Right renal pelvis (tissue), 4 donors: ENCODE measurements at places on chromosomes 16 and 17.

- no peak for DNase-seq
Observed at GRCh38 chr17:28485049-28485448, 11.6 kb downstream of the SLC13A2 start.

DNA sequence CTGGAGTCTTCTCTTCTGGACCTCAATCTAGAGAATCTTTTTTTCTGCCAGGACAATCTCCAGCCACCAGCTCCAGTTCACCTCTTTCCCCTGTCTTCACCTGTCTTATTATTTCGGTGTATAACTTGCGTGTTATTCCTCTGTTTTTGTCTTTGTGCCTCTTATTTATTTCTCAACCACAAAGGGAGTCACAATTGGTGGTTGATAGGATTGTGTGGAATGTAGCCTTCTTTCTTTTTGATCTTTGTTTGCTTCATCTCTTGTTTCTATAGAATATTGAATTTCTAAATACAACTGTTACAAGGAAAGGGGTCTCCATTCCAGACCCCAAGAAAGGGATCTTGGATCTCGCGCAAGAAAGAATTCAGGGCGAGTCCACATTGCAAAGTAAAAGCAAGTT is 35.9 kb upstream of the HAS3 start:
- no peak for DNase-seq

DNA sequence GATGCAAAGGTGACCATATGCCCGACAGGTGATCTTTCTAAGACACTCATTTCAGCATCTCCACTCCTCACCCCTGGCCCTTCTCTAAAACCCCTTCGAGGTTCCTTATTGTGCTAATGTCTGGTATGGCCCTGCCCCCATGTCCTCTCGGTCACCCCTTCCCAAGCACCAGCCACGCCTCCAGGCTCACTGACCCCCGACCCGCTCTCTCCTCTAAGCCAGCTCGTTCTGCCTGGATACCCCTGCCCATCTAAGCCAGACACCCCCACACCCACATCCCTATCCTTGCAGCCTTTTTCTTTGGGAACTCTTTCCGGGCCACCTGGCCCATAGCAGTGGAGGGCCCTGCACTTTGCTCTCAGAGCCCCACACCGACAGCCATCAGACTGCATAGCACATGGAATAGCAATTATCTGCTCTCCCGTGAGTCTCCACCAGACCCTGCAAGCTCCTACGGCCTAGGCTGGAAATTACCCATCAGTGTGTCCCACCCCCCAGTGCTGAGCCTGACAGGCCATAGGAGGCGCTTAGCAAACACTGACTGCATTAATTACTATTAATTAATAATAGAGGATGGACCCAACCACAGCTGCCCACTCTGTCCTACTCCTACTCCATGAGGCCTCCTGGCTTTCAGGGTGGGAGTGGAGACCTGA is 176.7 kb downstream of the TMEM132E start:
- DNase-seq: no peak

DNA sequence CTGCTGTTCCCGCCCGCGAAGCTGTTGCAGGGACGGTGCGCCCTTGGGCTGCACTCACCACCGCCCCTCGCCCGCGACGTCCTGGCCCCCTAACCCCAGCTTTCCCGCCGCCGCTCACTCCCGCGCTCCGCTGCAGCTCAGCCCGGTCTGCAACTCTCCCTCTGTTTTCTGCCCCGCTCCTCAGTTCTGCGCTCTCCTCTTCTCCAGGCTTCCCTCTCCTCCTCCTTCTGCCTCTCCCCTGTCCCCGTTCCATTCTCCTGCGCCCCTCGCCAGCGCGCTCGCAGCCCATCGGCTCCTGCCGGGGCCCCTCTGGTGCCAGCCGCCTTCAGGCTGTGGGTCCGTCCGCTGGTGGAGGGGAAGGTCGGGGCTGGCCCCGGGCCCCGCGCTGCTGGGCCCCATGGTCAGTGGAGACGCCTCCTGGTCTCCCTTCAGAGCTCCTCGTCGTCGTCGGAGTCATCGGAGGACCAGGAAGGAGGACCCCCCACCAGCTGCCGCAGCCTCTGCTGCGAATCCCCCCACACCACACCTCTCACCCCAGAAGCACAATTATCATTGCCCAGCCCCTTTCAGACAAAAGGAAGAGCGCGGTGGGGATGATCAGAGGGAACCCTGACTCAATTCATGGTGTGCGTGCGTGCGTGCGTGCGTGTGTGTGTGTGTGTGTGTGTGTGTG is 223.2 kb upstream of the FOXF1 start:
- DNase-seq: no peak

DNA sequence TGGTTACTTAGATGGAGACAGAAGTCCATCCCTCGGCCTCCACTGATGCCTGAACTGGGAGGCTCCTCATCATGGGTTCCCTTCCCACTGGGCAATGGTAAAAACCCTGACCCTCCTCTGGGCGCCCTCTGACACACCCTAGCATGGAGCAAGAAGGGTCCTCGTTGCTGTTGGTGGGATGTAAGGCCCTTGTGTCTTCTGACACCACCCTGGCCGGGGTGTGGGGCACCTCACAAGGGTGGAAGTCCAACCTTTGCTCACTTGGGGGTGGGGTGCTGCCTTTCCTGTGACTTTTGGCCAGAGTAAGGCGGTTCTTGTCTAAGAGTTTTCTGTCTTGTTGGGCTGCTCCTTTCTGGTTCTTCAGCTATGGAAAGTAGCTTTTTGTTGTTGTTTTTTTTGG is 28.7 kb downstream of the MPRIP start:
- DNase-seq: no peak

GRCh38 chr17:51667706-51668083 is 407.3 kb downstream of the UTP18 start:
- no peak for DNase-seq

- DNase-seq: no peak
Observed at GRCh38 chr17:57572062-57572461, 173.0 kb downstream of the CCDC182 start.

GRCh38 chr17:28839221-28839620 is 3.4 kb downstream of the FAM222B start:
- DNase-seq: no peak

DNA sequence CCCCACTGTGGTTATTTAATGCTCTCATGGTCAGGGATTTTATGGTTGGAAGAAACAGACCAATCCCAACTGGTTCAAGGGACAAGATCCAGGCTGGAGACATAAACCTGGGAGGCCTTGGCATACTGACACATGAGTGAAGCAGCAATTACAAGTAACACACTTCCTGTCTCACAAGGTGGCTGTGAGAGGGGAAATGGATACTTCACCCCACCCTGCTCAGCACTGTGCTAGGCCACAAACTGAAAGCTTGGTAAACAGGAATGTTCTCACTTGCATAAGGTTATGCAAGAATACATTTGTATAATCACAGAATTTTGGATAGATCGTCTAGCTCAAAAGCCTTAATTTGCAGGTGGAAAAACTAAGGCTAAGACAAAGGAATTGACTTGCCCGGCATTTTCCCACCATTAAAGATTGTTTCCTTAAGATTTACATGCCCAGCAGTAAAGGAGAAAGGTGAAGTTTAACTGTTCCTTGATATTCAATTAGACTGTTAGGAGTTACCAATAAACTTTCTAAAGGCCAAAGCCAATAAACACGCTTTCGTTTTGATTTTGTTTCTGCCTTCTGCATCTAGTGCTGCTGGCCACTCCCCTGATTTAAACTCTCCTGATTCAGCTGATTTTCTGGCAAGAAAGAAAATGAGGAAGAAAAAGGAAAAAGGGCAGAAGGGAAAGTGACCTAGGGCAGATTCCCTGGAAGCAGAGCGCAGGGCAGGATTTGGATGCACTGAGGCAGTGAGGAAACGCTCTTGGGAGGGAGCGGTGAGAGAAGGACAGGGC is 215.6 kb upstream of the CDH5 start:
- no peak for DNase-seq

- no peak for DNase-seq
Observed at GRCh38 chr17:5226940-5227878, 7.5 kb downstream of the SCIMP start.

- DNase-seq: no peak
Observed at GRCh38 chr17:50952013-50952412, 85.9 kb upstream of the TOB1 start.

- DNase-seq: no peak
Observed at GRCh38 chr16:31487071-31487719, 4.3 kb downstream of the SLC5A2 start.

GRCh38 chr17:8360260-8360659 is 16.2 kb downstream of the KRABD2 start:
- DNase-seq: no peak

DNA sequence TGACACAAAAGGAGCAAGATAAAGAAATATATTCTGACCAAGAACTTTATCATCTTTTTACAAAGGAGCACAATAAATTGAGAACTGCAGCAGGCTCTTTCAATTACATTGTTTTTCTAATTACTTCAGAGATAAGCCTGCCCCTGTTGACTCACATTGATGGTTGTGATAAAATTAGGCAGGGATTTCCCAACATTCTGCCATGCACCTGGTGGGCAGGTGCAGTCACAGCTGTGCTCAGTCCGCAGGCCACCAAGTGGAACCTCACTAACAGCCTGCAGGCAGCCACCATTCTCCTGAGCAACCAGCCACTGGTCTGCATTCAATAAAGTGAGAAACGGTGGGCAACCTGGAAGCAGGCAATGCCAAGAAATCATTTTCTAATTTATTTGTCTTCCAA is 5.1 kb downstream of the FANCA start:
- DNase-seq: no peak

- no peak for DNase-seq
Observed at GRCh38 chr17:76735006-76735405, 2.1 kb downstream of the SRSF2 start.

- DNase-seq: no peak
Observed at GRCh38 chr17:72416905-72417304, 296.1 kb downstream of the SOX9 start.

DNA sequence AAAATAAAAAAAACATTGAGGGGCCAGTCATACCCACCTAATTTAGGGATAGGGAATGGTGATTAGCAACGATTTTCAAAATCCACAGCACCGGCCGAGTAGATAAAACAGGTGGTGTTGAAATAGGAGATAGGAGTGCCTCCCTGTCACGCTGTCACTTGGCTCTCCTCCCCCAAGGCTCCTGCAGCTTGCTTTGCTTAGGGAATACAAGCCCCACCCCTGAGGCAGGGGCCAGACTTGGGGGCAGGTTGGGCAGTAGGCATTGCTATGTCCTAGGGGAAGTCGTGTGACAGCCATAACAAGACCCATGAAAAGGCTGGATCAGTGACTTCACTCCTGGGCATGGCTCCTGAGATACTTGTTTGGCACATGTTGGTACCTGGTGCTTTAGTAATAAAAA is 25.8 kb downstream of the POLR2A start:
- no peak for DNase-seq

GRCh38 chr17:6097005-6097279 is 26.8 kb downstream of the WSCD1 start:
- DNase-seq: no peak

- DNase-seq: no peak
Observed at GRCh38 chr16:80614908-80615671, 74.3 kb downstream of the DYNLRB2 start.

- no peak for DNase-seq
Observed at GRCh38 chr16:72722552-72722951, 325.4 kb downstream of the ZFHX3 start.

DNA sequence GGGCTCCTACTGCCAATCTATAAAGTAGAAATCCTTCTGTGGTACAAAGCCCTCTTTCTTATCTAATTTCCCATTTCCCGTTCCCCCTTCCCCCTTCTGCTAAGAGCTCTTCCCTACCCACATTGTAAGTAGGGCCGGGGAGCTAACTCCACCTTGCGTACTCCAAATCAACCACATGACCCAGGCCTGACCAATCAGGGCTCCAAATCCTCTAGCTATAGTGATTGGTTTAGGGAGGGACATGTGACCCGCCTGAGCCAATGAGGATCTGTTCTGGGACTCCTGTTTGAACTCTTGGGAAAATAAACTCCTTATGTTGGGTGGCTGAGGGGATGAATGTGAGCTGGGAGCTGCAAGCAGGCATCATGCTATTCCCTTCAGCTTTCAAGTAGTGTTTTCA is 40.9 kb upstream of the MEOX1 start:
- no peak for DNase-seq

DNA sequence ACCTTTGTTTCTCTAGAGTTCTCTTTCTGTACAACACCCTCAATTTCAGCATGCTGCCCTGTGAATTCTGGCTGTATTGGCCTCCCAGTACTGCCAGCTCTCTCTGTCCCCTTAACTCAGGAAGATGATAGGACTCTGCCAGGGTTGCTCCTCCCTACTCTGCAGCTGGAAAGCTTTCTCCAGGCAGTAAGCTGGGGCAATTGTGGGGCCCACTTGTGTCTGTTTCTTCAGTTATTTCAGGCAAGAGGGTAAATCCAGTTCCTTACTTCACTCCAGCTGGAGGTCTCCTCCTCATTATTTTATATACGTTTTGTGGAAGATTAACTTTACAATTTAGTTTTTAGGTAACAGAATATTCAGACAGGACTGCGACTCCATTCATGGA is 9.9 kb downstream of the C17orf100 start:
- no peak for DNase-seq

DNA sequence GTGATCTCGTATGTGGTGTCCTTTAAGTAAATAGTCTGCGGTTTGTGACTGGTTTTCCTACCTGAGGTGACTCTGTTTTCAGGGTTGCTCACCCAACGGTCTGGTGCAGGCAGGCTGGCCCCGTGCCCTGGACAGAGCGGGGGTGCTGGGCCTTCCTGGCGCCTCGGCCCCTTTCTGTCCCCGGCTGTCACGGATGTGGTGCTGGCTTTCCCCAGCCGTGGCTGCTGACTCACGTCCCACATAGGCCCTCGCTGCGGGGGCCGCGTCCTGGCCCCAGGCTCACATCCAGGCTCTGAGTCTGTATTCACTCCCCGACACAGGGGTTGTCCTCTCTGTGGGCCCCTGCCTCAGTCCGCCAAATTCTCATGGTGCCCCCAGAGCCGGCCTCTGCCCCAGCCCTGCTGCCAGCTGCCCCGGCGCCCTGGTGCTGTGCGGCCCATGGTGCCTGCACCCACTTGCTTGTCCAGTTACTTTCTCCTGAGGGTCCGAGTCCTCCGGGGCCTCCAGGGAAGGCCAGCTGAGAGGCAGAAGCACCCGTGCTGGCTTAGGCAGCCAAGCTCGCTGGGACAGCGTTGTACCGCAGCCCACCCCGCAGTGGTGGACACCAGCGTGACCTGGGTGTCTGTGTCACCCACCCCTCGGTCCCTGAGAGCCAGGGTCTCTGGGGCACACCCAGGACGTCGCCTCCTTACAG is 5.9 kb downstream of the CHMP6 start:
- DNase-seq: no peak

DNA sequence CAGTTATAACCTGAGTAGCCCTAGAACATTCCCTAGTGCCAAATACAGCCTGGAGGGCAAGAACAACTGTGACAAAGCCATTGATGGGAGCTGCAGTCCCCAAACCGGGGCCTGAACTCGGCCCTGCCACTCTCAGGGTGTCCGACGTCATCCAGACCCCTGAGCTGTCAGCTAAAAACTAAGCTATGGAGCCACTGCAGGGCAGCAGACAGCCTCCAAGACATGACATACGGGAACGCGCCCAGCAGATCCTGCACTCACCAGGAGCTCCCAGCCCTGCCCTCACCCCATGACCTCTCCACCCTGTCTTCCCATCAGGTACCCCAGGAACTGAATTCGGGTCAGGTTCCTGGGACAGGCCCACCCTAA is 28.4 kb downstream of the KDM8 start:
- no peak for DNase-seq

- no peak for DNase-seq
Observed at GRCh38 chr17:67266496-67266895, 21.5 kb upstream of the HELZ start.
